ENCODE measurements at places on chromosomes 7 and 10.

- no peak for DNase-seq
Observed at GRCh38 chr7:44112997-44113763, 9.0 kb downstream of the AEBP1 start.

GRCh38 chr10:44749151-44749550 is 162.0 kb upstream of the TMEM72 start:
- DNase-seq = no peak

- DNase-seq = no peak
Observed at GRCh38 chr7:24729365-24730017, 27.8 kb downstream of the GSDME start.

DNA sequence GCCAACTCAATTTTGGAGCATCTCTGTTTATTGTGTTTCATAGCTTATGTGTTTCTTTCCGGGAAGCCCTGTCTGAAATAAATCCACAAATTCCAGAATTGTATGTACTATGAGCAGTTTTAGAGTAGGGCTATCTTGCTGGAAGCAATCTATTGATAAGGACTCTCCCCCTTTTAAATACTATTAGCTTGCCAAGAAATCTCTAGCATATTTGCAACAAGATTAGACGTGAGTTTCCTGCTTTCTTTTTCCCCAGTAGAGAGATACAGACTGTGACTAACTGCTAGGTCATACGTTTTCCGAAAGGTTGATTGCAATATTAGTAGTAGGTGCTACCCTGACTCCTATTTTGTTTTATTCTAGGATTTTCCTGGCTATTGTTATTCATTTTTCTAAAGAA is 277.0 kb downstream of the MALRD1 start:
- DNase-seq = no peak

DNA sequence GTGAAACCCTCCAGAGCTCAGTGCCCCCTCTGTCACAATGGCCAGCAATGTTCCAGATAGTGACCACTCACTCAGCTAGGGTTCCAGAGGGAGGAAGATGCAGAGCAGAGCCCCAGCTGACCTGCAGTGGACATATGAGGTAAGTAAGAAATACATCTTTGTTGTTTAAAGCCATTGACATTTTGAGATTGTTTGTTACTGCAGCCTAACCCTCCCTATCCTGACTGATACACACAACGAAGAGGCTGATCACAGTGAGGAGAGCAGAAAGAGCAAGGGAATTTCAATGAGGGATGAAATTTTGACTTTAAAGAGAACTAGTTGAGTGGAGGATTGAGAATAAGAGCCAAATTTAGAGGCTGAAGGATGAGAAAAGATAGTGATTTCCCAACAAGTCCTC is 51.3 kb upstream of the LRGUK start:
- no peak for DNase-seq

GRCh38 chr7:85232068-85232467 is 45.2 kb upstream of the SEMA3D start:
- no peak for DNase-seq

DNA sequence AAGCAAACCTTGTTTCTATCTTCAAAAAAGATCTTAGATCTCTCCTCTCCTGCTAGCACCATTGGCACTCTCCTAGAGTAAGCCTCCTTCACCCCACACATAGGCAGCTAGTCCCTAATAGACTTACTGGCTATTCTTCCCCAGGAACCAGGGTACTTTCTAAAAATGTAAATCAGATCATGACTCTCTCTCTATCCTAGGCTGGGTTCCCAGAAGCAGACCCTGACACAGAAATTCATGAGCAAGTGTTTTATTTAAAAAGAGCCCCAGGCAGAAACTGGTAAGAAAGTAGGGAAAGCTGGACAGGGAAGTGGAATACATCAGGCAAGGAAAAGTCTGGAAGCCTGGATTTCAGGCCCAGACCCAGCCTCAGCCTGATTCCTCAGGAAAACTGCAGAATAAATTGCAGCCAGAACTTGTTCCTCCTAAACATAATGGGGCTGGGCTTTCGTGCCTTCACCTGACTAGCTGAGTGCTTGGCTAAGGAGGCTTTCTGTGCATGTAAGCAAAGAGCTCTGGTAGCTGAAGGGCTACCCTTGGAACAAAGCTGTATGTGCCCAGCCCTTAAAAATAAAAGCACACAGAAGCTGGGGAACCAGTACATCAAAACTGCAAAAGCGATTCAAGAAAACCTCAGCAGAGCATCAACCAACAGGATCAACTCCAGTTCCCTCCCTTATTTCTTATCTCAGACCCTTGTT is 18.8 kb upstream of the SORBS1 start:
- DNase-seq = no peak

GRCh38 chr10:68434657-68435056 is 27.6 kb upstream of the RUFY2 start:
- DNase-seq = no peak

GRCh38 chr10:97596101-97597082 is 6.9 kb downstream of the C10orf62 start:
- DNase-seq = no peak

DNA sequence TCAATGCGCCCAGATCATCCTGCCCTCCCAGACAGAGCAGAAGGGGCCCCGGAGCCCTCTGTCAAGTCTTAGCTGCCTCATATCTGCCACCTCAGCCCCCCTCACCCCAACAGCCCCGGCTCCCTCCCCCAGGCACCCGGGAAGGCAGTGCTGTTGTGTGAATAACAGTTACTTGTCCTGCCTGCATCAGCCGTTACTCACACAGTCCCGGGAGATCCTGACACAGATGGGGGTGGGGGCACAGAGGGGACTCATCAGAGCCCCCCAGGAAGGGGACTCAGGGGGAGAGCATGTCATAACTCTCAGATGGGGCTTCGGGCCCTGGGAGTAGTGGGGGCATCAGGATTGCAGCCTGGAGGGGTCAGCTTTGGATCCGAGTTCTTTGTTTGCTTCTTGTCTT is 12.4 kb upstream of the SERPINE1 start:
- DNase-seq = no peak

GRCh38 chr7:131909151-131909768 is 352.8 kb upstream of the PODXL start:
- no peak for DNase-seq

GRCh38 chr7:37310327-37311080 is 138.2 kb downstream of the ELMO1 start:
- no peak for DNase-seq

DNA sequence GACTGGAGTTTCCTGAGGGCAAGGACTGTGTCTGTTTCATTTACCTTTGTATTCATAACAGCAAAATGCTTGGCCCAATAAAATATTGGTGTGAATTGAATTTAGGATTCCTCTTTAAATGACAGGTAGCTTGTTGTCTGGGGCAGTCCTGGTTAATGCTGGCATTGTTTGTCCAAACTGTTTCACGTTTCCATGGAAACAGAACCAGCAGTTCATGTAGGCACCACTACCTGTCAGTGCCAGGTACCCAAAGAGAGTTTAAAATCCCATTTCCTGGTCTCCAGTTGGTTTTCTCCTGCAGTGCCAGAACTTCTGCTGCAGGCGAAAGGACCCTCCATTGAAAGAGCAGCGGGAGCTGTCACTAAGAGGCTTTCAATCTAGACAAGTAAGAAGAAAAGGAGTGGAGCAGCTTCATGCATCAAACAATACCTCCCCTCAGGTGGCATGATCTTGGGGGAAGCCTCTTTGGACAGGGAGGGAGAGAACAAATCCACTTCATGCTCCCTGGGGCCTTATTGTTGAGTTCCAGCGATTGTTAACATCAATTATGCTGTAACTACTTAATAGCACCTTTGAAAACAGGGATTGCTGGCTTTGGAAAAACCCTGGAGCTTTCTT is 109.6 kb downstream of the KIF20B start:
- DNase-seq = no peak

GRCh38 chr7:54260941-54261371 is 281.2 kb upstream of the VSTM2A start:
- DNase-seq = no peak

GRCh38 chr7:1466524-1467271 is 7.4 kb upstream of the MICALL2 start:
- no peak for DNase-seq

- no peak for DNase-seq
Observed at GRCh38 chr7:141949021-141949420, 2.2 kb upstream of the CLEC5A start.

DNA sequence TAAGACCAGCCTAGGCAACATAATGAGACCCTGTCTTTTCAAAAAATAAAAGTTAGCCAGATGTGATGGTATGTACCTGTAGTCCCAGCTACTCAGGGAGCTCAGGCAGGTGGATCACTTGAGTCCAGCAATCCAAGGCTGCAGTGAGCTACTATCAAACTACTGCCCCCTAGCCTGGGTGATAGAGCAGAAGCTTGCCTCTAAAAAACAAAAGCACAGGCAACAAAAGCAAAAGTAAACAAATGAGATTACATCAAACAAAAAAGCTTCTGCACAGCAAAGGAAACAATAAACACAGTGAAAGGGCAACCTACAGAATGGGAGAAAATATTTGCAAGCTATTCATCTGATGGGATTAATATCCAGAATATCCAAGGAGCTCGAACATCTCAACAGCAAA is 65.4 kb downstream of the FANK1 start:
- no peak for DNase-seq

GRCh38 chr7:104922182-104923009 is 91.6 kb upstream of the KMT2E start:
- DNase-seq = no peak

DNA sequence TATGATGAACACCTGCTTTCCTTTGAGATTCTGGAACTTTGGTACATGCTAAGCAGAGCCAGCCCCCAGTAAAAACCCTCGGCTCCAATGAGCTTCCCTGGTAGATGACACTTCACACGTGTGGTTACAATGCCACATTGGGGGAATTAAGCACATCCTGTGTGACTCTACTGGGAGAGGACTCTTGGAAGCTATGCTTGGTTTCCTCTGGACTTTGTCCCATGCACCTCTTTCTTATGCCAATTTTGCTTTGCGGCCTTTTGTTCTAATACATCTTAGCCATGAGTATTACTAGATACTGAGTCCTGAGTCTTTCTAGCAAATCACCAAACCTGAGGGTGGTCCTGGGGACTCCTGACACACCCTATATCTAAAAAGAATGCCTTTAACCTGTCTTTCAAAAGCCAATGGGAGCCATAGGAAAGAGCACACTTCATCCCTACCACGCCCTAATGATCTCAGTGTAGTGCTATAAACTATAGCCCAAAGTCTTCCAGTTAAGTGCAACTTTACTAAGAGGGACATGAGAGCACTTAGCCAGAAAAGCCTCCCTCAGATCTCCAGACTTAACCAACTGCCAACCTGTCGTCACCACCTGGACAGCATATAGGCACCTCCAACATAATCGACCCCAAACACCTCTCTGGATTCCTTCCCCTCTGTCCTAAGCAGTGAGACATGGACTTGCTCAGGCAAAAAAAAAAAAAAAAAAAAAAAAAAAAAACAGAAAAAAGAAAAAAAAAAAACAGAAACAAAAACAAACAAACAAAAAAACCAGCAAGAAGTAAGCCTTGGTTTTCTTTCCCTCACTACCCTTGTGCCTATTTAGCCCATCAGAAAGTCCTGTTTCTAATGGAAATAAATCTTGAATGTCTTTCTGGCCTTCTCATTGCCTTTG is 37.4 kb downstream of the CCDC6 start:
- no peak for DNase-seq

- no peak for DNase-seq
Observed at GRCh38 chr7:74606101-74606908, 51.2 kb upstream of the GTF2I start.

- DNase-seq = no peak
Observed at GRCh38 chr10:117458571-117458970, 83.3 kb upstream of the PDZD8 start.

GRCh38 chr10:118033905-118034304 is 12.8 kb downstream of the RAB11FIP2 start:
- DNase-seq = no peak

DNA sequence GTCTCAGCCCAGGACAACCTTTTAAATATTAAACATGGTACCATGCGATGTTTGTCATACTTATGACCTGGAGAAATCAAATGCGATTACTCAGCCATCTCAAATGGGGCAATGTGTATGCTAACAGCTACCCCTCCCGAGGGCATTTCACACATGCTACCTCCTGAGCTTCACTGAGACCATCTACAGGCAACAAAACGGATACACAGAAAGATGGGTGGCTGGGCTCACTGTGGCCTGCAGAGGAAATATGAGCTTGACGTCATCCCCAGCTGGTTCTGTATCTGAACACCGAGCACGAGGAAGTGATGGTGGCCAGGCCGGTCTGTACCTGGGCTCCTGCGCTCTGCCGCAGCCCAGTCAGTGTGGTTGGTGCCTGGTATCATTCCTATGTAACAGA is 374.3 kb downstream of the RPS24 start:
- DNase-seq = no peak

DNA sequence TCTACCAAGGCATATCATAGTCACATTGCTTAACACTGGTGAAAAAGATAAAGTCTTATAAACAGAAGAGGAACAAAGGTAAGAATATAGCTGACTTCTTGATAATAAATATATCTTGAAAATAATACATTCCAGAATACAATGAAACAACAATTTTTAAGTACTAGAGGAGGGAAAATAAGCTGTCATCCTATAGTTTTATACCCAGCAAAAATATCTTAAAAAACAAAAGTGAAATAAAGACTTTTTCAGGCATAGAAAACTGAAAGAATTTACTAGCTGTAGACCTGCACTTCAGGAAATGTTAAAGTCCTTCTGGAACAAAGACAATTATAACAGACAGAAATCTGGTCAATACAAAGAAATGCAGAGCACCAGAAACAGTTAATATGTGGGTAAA is 21.4 kb upstream of the MACROH2A2 start:
- no peak for DNase-seq

DNA sequence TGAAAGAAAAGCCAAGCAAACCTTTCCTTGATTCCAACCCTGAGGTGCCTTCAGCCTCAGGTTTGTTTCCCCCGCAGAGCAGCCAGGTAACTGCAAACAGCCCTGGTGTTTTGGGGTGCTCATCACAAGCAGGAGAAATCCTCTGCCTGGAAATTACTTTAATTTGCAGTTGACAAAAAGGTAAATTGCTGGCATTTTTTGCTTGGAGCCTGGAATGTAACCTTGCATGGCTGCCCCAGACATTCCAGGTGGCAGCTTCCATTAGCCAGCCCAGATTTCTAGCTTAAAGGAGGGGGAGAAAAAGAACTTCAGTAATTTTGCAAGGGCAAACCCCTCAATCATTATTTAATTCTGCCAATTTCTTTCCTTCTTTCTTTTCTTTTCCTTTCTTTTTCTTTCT is 194.4 kb downstream of the MYOF start:
- no peak for DNase-seq

GRCh38 chr10:97676770-97677581 is 10.1 kb downstream of the AVPI1 start:
- DNase-seq = no peak

GRCh38 chr7:32318300-32319011 is 171.7 kb downstream of the LSM5 start:
- DNase-seq = no peak

DNA sequence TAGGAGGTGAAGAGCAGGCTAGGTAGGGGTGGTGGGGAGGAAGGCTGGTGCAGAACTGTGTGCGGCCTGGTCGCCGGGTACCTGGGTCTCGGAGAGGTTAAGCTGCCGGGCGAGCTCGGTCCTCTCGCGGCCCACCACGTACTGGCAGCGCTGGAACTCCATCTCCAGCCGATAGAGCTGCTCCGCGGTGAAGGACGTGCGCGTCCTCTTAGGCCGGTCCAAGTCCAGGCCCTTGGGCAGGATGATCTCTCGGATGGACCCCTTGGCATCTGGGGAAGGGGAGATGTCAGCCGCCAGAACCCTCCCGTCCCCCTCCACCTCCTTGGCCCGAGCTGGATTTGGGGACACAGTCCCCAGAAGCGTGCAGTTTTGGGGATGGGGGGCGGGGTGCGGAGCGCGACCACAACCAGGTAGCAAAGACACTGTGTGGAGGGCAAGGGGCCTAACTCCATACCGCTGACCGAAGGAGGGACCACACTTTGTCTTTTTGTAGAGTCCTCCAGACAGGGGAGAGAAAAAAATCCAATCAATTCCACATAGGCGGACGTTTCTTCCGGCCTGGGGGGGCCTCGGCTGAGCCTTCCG is 1.6 kb downstream of the VAX1 start:
- no peak for DNase-seq
